Keratinocyte (primary cell): ENCODE measurements at places on chromosomes 16 and 17. TPM values are rescaled to one million over a fixed set of nuclear protein-coding genes. Genes with fewer than 3 reads are reported as not detected.

DNA sequence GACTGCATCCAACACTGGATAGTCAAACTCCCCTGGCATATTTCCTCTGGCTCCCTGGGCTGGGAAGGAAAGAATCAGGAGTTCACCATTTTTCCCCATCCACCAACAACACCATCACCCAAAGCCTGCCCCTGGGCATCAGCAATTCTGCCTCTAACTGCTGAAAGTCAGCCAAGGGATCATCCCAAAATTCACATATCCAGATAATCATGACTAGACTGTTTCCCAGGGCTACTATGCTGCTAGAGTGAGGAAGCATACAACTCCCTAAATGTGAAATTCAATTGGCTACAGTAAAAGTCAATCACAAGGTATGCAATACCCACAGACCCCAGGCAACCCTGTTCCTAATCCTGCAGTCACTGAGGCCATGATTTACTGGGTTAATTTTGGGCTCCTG is 230.6 kb downstream of the C16orf95 start:
- no peak for DNase-seq

DNA sequence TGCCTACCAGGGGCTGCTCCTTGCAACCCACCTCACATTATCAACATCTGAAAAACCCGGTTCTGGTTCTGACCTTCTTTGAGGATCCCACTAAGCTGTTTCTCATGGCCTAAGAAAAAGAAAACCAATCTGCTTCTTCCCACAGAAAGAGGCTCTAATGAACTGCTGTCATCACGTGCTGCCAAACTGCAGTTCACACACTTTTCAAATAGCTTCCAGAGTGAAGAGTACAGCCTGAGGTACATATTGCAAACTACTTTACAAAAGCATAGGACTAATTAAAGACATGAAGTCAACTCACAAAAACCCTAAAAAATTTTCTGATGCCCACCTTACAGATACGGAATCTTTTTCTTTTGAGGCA is 36.7 kb downstream of the SMG6 start:
- no peak for DNase-seq

KRTAP9-4 gene
- not detected in 3 replicates for polyA plus RNA-seq

DNA sequence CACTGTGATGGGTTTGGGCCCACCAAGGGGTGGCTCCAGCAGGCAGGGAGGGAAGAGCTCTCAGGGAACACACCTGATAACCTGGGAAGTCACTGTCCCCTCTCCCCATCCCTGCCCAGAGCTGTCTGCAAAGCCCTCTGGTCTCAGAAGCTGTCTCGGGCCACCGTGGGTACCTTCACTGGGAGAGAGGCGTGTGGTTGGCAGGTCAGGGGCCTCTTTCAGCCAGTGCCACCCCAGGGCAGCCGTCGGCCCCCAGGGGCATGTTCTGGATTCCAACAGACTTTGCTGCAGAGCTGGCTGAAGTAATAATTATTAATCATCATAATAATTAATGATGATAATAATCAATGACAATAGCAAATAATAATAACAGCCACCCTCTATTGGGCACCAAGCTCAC is 21.1 kb downstream of the MGAT5B start:
- no peak for DNase-seq

- no peak for DNase-seq
Observed at GRCh38 chr17:21210411-21211076, 3.4 kb downstream of the TMEM11 start.

DNA sequence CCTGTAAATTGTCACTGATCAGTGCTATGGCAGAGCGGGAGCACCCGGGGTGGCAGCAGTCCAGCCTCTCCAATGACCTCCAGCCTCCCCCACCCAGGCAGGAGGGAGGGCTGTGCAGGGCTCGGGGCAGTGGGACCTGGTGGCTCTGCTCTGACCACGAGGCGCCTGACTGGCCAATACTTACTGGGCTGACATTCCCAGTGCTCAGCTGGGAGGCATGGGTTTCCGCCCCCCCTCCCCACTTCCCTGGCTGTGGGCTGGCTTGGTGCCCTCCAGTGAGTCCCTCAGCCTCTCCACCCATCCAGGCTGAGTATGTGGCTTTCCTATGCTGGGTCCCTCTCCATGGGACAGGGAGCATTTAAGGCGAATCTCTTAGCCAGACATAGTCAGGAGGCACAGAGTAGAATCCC is 2.7 kb downstream of the SOCS3 start:
- no peak for DNase-seq

GRCh38 chr16:11780991-11781680 is 15.9 kb downstream of the ZC3H7A start:
- DNase-seq: no peak

GRCh38 chr17:50482110-50482509 is 3.5 kb downstream of the RSAD1 start:
- DNase-seq: no peak

DNA sequence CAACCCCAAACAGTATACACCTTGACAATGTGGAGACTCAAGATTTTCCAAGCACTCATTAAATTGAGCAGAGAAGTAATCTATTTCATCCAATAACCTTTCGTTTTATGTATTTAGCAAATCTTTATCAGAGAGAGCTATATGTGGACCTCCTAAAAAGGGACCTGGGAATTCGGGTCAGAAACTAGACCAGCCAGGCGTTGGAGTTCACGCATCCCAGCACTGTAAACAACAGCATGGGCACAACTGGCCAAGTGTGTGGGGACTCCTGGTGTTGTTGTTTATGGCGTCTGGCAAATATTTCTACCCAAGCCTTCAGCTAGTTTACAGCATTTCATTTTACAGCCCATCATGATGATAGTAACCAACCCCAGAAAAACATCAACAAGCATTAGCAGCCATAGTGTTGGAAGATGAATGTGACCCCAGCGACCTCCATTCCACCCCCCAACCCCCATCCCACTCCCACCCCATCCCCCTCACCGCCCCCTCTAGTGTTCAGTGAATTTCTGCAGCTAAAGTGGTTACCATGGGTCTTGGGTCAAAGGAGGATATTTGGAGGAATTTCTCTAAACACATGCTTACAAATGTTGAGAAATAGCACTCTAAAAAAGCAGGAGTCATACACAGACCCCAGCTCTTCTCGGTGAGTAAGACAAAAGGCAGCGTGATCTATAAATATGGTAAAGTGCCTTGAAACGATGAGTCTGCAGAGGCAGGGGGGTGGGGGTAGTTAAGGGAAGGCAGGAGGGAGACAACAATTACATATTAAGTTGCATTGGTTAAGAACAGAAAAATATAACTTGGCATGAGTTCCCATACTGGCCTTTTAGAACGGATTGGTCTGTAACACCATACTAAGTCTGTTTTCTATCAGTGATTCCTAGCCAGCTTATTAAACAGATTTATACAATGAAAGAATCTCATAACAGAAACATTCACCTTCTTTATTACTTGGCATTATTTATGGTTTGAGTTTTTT is 91.4 kb upstream of the TBX2 start:
- no peak for DNase-seq

GRCh38 chr17:53942898-53943297 is 120.2 kb downstream of the KIF2B start:
- DNase-seq: no peak

ASGR2 gene
- not detected in 3 replicates for polyA plus RNA-seq

DNA sequence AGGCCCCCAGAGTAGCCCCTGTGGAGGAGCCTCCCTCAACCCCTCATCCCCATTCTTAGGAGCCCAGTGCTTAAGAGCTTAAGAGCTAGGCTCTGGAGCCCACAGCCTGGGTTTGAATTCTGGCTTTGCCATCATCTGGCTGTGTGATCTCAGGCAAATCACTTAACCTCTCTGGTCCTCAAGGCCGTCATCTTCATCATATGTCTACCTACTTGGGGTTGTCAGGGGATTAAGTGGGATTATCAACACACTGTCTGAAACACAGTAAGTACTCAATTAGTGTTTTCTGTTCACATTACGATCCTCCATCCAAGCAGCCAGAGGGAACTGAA is 4.8 kb downstream of the SREBF1 start:
- no peak for DNase-seq

DNA sequence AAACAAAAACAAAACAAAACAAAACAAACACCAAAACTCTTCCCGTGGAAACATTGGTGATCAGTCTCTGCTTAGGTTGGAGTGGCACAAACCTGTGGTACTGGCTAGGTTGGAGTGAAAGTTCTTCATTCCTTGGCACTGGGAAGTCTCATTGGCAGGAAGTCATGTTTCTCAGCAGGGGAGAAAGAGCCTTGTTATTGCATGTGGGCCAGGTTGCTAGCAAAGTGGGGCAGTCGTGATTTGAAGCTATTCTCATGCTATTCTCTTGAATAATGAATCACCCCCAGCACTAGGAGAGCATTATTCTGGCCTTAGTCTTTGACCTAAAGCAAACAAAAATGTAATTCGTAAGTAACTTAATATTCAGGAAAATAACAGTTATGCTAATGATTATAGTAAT is 24.3 kb upstream of the B4GALNT2 start:
- DNase-seq: no peak

DNA sequence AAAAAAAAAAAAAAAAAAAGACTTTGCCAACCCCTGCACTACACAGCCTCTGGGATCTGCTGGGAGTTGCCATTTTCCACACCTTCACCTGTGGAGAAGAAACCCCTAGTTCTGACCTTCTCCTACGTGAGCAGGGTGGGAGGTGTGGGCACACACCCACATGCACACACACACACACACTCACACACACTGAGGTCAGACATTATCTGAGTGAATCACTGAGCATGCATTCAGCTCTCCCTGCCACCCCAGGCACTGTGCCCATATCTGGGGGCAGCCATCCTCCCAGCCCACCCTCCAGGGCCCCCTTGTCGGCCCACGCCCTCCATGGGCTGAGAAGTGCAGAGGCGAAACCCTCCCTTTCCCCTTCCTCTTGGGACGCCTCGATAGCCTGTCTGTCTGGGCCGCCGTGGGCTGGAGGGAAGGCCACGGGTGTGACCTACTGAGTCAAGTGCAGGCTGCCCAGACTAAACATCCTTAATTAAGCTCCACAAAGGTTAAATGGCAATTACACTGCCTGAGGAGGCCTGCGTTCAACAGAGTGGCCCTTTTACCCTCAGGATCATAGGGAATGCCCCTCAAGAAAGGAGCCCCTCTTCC is 143.8 kb downstream of the C16orf95 start:
- no peak for DNase-seq

- DNase-seq: no peak
Observed at GRCh38 chr17:81537343-81537855, 9.2 kb downstream of the FSCN2 start.

DNA sequence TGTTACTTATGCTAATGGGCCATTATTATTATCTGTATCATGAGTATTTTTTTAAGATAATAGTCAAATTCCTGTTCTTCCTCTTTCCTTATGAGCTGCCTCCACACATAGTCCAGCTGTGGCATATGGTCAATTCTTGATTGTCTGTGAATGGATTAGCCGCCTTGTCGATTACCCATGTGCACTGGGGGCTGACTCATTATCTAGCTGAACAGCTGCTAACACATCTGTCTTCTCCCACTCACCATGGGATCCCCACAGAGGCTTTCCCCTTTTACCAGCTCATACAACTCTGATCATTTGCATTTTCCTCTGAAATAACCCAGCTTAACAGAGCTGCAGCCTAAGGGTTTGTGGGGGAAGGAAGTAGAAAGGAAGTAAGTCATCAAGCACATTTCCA is 915.0 kb downstream of the CDH11 start:
- no peak for DNase-seq

CLEC18A gene
- polyA plus RNA-seq: 0.08 to 0.63 TPM (median 0.14 TPM) in 3 replicates

ZNF652 gene
- 5.1 to 8.9 TPM (median 8.5 TPM) in 3 replicates for polyA plus RNA-seq

LPO gene
- not detected in 3 replicates for polyA plus RNA-seq

- no peak for DNase-seq
Observed at GRCh38 chr16:74501484-74502478, 80.5 kb upstream of the CLEC18B start.

LHX1 gene
- polyA plus RNA-seq: 0.21 to 1.5 TPM (median 0.35 TPM) in 3 replicates

DNA sequence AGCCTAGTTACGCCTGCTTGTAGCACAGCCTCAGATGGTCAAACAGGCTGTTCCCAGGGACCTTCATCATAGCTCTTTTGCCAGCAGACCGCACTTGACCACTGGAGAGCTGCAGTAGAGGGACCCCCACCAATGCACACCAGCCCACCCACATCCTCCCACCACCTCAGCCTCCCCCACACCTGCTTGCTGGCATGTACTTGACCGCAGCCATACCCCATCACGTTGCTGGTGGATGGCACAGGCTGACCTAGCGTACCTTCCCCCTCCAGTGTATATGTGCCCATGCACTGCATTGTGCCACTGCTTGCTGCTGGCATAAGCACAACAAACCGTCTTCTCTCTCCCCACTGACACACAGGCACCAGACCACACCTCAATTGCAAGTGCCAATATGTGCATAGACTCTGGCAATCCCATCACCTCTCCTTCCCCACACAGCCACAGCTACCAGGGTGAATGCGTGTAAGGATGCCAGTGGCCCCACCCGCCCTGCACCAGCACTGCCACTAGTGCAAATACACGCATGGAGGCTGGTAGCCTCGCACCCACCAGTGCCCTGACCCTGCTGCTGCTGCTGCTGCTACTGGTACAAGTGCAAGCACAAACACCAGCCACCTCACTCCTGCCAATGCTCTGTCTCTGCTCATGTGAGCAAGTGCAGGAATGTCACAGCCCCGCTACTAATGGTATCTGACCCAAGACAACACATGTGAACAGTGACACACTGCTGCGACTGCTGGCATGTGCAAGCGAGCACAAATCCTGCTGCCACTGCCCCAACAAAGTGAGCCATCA is 1377.6 kb downstream of the CDH11 start:
- no peak for DNase-seq

DNA sequence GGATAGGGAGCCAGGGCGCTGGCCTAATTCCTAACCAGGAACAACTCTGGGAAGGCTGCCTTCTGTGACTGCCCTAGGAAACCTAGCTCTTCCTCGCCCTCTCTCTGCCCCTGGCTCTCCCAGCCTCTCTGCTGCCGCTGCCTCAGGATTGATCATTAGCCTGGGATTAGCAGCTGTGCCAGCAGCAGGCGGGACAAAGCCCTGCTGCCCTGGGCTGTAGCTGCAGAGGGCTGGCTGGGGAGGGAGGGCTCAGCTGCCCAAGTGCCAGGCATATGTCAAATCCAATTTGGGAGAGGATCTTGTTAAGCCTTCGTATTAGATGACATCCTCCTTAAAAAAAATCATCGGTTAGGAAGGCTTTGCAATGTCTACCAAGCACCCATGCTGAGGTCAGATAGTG is 144.8 kb upstream of the CCL2 start:
- no peak for DNase-seq

DNA sequence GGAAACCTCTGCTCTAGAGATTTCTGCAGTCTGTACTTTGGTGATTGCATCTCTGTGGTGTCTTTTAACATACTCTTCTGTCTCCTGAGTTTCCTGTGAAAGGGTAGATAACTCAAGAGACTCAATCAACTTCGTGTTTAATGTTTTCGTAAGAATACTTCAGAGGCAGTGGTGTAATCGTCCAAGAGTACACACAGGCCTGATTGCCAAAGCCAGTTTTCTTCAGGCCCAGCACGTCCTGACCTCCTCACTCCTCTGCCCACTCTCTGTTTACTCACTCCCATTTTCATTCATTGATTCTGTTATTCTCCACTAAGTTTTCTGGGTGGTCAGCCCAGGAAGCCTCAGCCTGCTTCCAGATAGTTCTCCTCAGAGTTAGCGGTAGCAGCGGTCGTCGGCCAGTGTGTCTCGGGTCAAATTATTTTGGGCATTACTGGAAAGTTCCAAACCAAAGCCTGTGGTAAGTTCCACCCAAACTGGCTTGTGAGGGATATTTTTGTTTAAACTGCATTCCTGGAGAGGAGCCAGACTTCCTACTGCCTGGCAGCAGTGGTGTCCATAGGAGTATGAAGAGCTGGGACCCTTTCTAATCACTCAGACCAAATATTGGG is 293.2 kb downstream of the WWOX start:
- no peak for DNase-seq
